ENCODE measurements at places on chromosomes 1 and 21.

GRCh38 chr1:196609370-196609737 lies 1.1 kb upstream of the KCNT2 start:
- DNase-seq: no peak

DNA sequence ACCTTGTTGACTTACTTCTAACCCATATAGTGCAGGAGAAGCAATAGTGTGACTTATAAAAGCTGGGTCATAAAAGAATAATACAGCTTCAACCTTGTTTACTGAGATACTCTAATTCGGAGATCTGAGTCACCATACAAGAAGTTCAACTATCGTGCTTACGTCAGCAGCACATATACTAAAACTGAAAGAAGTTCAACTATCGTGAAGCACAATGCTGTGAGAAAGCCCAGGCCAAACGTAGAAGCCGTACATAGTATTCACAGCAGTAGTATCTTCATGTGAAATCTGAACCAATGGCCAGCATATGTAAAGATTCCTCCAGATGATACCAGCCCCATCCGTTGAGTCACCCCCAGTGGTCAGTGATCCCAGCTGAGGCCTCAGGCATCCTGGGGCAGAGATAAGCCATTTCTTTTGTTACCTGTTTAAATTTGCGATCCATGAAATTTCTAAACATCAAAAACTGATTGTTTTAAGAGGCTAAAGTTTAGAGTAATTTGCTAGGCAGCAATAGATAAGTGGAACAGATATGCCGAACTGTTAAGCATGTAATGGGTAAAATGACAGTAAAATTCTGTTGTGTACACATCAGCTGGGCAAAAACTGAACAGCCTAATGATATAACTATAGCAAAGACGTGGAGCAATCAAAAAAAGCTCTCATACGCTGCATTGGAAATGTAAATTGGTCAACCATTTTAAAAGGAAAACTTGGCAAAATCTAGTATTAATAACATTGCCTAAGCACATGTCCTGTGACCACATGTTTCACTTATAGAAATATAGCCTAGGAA lies 53.9 kb upstream of the SAMD13 start:
- no peak for DNase-seq

GRCh38 chr1:119327450-119328155 lies 41.0 kb upstream of the HAO2 start:
- peak; percentile 43 for DNase-seq

- no peak for DNase-seq
Measured at GRCh38 chr1:45569571-45569961, 14.3 kb upstream of the NASP start.

- no peak for DNase-seq
Measured at GRCh38 chr1:181175955-181176354, 87.5 kb downstream of the IER5 start.

All from stimulated activated naive CD8-positive, alpha-beta T cell treated with anti-CD3 and anti-CD28 coated beads, Interleukin-15, Interleukin-2, amounts not matched to agents 100 U/mL and 50 U/mL, for 24 hours (primary cell).